Inflammatory macrophage treated with lipopolysaccharide for 4 hours (primary cell): ENCODE measurements at places on chromosomes 2 and 18.
A peak's percentile ranks its signal among the peaks of the same experiment; 100 is the strongest.

DNA sequence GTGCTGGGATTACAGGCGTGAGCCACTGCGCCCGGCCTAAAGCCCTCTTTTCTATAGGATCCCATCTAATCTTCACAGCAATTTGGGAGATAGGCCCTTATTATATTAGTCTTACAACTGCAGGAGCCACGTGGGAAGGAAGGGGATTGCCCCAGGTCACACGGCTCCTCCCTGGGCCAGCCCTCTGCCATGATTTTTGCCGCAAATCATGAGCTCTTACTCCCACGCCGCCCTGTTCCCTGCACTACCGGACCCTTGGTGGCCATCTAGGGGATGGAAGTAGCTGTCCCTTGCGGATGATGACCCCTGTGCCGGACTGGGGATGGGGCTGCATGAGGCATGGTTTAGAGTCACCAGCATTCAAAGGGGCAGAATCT lies 28.4 kb upstream of the PTMA start:
- peak; percentile 36 for DNase-seq

DNA sequence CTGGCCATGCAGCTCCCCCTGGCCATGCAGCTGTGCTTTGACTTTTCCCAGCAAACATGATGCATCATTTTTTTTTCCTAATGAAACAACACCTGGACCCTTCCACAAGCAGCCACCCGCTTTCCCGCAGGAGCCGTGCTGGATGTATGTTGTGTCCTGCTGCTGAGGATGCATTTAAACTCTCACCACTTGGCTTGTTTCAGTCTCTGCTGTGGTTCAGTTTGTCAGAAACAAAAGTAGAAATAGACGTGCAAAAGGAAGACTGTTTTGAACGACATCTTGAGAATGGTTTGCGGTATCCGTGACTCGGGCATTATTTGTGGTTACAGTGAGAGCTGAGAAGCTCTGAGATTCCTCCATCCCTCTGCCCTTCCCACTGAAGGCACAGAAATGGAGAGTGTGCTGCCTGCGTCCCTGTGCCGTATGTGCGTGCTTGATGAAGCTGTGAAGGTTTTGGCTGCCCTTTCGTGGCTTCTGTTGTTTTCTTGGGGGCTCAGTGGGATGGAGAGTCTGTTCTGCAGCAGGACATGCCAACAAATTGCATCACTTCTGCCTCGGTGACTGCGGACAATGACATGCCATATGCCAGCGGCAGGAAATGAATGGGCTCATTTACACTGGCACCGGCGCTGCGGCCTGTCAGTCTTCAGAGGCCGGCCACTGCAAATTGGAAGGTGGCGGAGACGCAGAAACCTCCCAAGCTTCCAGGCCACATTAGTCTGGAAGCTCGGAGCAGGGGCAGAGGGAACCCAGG lies 417.7 kb upstream of the SALL3 start:
- no peak for DNase-seq

GRCh38 chr2:147937744-147938349 lies 82.7 kb downstream of the ORC4 start:
- peak; percentile 21 for DNase-seq

GRCh38 chr2:119641562-119642258 lies 37.3 kb upstream of the TMEM177 start:
- peak; percentile 61 for DNase-seq
